Stimulated activated CD4-positive, alpha-beta T cell treated with anti-CD3 and anti-CD28 coated beads, Interleukin-12 subunit alpha, Interleukin-12 subunit beta, amount 100 ng/mL, for 24 hours (primary cell): ENCODE measurements at places on chromosomes 3 and 15.

- no peak for DNase-seq
These were observed 123.3 kb upstream of the NANOGP8 start for GRCh38 chr15:35208353-35208752.

DNA sequence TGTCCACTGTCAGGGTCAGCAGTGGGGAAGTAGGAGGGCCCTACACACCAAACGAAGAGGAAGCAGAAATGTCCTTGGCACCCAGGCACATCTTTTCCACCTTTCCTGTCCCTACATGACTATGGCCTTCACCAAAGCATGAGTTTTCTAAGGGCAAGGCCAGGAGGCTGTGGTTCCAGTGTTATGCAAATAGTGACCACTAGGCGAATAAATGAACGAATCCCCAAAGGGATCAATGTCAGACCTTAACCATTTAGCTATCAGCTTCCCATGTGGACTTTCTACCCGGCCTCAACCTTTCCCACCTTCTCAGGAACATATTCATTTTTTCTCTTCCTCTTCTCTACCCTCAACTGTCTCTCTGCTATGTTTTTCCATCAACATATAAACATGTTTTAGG lies 63.1 kb downstream of the NTRK3 start:
- no peak for DNase-seq

DNA sequence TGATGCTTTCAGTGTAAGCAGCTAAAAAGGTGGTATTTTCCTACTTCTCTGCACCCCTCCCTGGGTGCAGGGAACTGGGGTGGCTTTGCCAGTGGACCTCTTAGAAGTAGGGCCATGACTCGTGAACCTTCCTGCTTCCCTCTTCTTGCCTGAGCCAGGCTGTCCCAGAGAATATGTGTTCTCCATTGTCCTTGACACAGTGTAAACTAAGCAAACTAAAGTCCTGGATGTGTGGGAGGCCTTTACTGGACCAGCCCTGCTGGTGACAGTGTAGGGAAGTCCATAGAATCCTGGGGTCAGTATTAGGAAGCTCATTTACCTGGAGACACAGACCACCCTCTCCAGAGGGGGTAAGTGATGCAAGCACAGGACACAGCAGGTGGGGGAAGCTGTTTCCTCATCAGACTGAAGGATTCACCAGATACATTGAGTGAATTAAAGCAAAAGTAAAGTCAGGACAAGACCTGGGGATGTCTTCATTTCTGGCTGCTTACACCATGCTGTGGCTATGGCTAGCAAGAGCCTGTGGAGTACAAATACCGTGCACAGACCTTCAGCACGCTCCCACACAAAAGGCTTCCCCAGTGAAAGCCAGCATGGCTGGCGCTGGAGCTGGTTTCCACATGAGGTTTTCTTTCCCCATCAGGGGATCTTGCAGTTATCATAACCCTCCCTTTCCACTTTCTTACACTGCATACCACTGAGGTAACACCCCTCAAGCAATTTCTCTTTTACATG lies 64.8 kb upstream of the LPP start:
- no peak for DNase-seq

- DNase-seq: no peak
These were observed 175.8 kb downstream of the FOXB1 start for GRCh38 chr15:60179786-60180391.

- no peak for DNase-seq
These were observed 209.1 kb upstream of the STRIT1 start for GRCh38 chr3:155502630-155503029.

DNA sequence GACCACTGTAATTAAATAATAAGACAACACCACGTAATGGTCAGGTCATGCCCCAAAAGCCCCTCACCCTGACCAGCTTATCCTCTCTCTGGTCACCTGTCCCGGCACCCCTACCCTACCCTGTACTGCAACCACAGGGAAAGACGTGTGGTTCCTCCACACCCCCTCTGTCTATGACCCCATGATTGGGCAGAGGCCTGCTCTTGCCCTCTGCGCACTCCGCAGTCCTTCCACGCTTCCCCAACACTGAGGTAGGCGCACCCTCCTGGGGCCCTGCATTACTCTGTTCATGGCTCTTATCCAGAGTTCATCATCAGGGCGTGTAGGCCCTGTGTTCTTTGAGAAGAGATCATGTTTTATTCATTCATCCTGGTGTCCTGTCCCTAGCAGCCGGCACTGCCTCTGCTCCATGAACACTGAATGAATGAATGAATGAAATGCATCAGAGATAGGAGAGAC lies 33.8 kb downstream of the MGLL start:
- DNase-seq: no peak

DNA sequence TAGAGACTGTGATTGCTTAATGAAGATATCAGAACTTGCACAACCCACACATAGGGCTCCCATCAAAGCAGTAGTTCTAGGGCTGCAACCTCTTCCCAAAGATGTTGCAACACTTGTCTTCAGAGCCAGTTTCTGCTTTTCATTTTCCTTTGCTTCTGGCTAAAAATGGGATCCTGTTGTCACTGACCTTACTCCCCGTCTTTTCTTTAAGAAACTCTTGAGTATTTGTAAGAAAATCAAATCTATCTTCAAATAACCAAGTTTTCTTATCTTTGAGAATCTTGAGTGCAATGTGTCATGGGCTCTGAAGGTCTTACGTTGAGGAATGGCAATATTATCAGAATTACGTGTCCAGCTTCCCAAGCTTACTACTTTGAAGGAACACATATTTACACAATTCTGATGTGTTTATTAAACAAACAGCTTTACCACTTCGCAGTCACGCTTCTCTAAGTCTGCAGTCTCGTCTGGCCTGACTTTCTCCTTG lies 24.1 kb downstream of the CACNA1D start:
- no peak for DNase-seq

GRCh38 chr3:177351757-177352158 lies 154.5 kb upstream of the TBL1XR1 start:
- DNase-seq: no peak
